NCI-H2029 treated with DMSO at 0.1 percent for 48 hours (cell line): ENCODE measurements at places on chromosomes 1 and 21.

GRCh38 chr1:118101999-118102398 is 83.0 kb downstream of the SPAG17 start:
- DNase-seq = no peak

- DNase-seq = no peak
Measured at GRCh38 chr1:48233666-48234485, 11.4 kb downstream of the SLC5A9 start.

GRCh38 chr21:33362044-33362555 is 37.3 kb downstream of the IFNAR1 start:
- peak; percentile 76 for DNase-seq

DNA sequence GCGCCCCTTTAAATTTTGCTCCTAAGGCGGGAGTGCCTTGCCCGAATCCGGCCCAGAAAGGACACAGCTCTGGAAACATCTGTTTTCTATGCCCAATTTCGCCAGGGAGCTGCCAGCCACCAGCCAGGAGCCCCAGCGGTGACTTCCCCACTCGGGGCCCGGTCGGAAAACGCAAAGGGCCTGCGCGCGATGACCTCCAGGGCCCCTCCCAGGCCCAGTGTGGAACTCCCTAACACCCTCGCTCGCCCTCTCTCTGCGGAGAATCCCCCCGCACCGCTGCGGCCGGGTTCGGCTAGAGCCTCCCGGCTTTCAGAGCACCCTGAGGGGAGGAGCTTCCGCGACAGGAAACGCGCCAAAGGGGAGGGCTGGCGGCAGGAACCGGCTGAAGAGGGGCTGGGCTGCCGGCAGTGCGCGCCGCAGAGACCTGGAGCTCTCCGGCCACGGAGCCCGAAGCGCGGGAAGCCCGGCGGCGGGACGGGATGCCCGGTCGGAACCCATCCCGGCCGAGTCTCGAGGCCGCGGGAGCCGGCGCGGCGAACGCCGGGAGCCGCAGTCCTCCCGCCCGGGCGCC is 505 bp downstream of the CLSPN start:
- peak; percentile 18 for DNase-seq

- no peak for DNase-seq
Measured at GRCh38 chr1:91650764-91651163, 150.1 kb downstream of the CDC7 start.

GRCh38 chr1:178821134-178821866 is 49.6 kb downstream of the ANGPTL1 start:
- DNase-seq = no peak

GRCh38 chr1:1402072-1402900 is 3.2 kb upstream of the CCNL2 start:
- no peak for DNase-seq

DNA sequence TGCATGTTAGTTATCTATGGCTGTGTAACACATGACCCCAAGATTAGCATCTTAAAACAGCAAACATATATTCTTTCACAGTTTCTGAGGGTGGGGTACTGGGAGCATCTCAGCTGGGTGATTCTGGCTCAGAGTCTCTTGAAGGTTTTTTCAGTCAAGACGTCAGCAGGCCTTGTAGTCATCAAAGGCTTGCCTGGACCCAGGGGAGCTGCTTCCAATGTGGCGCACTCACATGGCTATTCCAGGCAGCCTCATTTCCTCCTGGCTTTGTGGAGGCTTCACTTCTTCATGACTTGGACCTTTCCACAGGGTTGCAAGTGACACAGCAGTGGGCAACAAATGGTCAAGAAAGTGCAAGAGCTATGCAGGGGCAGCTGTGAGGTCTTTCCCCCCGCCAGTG is 114.7 kb downstream of the ACTL8 start:
- no peak for DNase-seq

GRCh38 chr1:29984862-29985605 is 738.4 kb downstream of the MATN1 start:
- DNase-seq = no peak

- DNase-seq = no peak
Measured at GRCh38 chr1:244099258-244099930, 48.3 kb downstream of the ZBTB18 start.

- DNase-seq = no peak
Measured at GRCh38 chr1:208008534-208008933, 97.6 kb upstream of the CD34 start.

DNA sequence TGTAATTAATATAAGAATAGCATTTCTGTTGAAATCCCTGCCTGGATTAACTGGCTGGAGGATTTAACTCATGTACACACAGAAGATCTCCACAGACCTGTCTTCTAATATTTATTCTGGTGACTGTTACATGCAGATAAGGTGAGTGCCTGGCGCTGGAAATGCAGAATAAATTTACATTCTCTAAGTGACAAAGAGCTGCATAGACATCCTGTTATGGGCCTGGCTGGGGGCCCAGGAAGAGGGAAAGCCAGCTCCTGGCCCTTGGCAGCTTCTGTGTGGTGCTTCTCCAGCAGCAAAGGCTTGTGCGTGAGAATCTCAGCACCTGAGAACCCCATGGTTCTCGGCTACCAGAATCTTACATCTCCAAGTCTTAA is 446.6 kb downstream of the PTPRU start:
- peak; percentile 89 for DNase-seq

DNA sequence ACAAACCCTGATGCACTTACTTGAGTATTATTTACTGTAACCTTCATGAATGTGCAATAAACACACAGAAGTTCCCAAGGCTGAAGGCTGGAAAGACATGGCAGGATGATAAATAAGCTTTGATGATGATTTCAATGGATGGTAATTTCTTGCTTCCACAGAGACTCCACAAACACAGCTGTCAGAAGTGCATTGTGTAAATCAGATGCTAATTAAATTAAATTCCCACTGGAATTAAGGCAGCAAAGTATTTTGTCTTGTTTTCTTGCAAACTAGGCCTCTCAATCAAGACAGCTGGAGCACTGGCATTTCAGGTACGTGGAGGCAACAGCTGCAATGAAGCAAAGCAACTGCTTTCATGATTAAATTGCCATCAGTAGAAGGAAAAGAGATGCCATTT is 24.1 kb downstream of the FAM177B start:
- no peak for DNase-seq

- DNase-seq = no peak
Measured at GRCh38 chr21:41428311-41428710, 2.3 kb downstream of the MX1 start.

GRCh38 chr1:20271498-20272400 is 18.9 kb upstream of the VWA5B1 start:
- no peak for DNase-seq

DNA sequence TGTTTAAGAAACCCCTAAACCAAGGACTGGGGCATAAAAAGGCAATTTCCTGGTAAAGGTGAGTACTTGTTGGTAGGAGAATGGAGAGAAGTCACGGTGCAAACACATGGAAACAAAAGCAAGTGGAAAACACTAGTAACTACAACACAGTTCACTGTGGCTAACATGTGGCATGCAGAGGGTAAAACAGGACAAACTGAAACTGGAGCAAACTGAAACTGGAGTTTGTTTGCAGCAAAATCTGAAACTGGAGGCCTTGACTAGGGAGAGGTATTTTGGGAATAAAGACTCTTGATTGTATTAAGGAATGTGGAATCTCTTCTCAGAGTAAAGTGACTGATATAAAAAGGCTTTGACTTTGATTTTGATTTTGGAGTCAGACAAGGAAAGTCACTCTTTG is 376.3 kb upstream of the PRMT6 start:
- DNase-seq = no peak

DNA sequence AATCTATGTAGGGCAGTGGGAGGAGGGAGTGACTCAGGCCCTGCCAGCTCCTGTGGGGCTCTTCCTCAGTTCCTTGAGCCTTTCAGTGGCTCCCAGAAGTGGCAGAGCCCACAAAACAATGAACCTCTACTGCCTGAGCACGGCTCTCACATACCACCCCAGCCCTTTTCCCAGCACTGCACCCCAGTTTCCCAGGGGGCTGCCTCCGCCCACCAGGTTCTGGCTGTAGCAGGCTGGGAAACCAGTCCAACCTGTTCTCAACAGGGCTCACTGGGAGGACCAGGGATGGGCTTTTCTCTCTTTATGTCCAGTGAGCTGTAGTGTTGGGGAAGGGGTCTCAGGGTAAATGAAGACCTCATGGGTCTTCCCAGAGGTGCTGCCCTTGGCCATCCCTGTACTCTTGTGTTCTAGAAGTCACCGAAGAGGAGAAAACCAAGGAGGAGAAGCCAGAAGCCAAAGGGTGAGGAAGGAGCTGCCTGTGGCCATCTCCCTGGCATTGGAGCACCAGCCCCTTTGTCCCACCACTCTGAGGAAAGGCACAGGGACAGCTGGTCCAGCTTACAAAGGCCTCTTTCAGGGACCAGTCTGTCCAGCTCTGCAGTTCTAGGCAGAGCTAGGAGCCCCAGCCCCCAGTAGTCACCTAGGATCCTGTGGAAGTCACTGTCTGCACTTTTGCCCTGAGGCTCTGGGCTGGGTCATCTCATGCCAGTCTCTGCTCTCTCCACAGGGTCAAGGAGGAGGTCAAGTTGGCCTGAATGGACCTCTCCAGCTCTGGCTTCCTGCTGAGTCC is 3.5 kb downstream of the MARCKSL1 start:
- no peak for DNase-seq

GRCh38 chr1:18480315-18481189 is at the start of gene KLHDC7A:
TSS of gene KLHDC7A (plus strand) at chr1:18480930. CDS start at chr1:18480982, 52 bp downstream.
- peak; percentile 87 for DNase-seq

- DNase-seq = no peak
Measured at GRCh38 chr1:109185990-109186732, 27.6 kb upstream of the SARS1 start.

DNA sequence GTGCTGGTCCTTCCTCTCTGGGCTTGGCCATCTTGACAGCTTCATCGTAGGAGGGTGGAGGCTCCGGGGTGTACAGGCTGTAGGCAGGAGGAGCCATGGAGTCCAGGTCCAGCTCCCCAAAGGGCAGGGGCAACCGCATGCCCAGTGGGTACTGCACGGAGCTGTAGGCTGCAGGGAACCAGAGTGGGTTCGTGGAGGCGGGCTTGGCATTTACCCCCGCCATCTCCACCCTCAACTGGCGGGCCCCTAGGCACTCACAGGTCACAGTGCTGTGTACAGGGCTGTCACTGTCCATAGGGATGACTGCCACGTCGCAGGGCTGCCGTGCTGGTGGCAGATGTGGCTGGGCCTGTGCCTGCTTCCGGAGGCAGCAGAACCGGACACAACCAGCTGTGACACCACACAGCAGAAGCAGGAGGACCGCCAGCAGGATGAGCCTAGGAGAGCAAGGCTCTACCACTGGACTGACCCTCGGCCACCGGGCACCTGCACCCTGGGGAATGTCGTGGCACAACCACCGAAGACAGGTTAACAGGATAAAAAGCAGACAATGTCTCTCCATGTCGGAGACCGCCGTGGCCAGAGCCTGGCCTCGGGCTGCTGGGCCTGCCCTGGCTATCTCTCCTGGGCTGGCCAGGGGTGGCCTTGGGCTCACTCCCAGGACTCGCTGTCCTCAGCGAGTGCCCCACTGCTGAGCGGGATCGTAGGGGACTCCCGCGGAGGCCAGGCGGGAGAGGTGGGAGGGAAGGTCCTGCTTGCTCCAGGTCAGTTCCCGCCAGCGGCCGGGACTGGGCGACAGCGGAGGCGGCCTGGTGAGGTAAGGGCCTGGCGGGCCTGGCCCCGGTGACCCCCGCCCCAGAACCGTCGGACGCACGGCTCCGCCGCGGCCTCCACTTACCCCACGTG is 831 bp downstream of the TMEM52 start:
- no peak for DNase-seq

GRCh38 chr1:53470155-53470554 is 11.0 kb downstream of the DMRTB1 start:
- no peak for DNase-seq

DNA sequence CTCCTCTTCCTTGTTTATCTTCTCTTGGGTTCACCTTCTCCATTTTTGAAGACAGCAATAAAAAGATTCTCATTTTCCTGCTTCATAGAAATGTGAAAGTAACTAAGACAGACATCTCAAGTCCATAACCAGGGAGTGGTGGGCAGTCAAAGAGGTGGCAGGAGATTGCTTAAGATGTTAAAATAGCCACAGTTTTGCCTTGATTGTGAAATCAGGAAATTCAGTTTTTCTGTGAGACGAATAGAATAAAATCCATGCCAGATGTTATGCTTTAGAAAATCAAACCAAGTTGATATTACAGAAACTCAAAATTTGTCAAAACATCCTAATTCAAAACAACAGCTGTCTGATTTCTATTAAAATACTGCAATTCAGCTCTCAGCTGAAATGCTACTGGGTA is 57.2 kb downstream of the TNN start:
- DNase-seq = no peak

- DNase-seq = no peak
Measured at GRCh38 chr1:64292399-64292798, 89.0 kb downstream of the UBE2U start.

- no peak for DNase-seq
Measured at GRCh38 chr1:36555041-36555440, 72.3 kb upstream of the CSF3R start.

DNA sequence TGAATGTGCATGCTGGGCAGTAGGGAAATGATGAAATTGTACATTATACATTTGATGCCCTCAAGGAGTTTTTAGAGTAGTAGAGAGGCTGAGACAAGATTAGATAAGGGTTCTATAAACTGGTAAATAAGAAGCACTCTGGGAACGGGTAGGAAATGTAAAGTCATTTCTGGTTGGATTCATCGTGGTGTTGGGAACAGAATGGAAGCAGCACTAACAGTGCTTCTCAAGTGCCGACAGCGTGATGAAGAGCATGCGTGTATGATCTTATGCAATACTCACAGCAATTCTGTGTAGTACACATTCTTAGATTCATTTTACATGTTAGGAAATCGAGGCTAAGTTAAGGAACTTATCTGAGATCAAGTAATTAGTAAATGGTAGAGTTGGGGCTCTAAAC is 45.9 kb downstream of the GPR88 start:
- no peak for DNase-seq

DNA sequence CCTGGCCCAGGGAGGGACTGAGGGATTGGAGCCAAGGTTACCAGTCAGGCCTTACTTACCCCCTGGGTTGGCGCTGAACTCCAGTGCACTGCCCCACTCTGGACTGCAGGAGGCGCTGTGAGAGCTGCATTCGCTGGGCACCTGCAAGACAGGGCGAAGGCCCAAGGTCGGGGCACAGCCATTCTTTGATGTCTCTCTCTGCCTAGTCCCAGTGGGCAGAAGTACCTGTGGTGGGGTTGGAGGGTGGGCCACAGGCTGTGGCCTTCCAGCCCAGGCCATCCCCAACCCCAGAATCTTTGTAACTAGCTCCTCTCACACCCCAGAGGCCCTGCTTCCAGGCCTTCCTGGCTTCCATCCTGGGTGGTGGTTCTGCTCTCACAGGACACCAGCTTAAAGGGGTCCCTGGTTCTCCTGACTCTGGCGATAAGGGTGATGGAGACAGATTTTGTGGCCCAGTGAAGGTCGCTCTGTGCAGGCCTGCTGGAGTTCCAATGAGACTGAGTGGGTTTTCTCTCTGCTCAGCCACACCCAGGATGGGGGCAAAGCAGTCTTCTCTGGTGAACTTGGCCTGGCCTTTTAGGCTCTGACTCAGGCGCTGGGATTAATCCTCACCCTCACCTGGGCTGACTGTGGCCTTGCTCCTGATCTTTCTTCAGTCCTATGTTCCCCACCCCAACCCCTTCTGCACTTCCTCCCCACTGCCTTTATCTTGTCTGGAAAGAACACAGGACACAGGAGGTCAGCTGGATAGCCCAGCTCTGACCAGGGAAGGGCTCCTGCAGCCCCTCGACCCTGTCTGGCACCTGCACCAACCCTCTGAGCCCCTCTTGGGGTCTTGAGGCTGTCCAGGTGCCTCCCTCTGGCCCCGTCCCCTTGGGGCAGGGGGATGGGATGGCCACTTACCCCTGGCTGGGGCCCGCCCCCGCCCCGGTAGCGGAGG is 954 bp downstream of the MYOG start:
- DNase-seq = no peak

- DNase-seq = no peak
Measured at GRCh38 chr1:121587777-121588176, 403.0 kb downstream of the SRGAP2C start.
